ENCODE measurements at places on chromosomes 7 and 10. TPM values are rescaled to one million over a fixed set of nuclear protein-coding genes. Genes with fewer than 3 reads are reported as not detected.

CALHM2 gene
- 42.8 TPM for total RNA-seq

RHOBTB1 gene
- total RNA-seq: 1.1 TPM

DNA sequence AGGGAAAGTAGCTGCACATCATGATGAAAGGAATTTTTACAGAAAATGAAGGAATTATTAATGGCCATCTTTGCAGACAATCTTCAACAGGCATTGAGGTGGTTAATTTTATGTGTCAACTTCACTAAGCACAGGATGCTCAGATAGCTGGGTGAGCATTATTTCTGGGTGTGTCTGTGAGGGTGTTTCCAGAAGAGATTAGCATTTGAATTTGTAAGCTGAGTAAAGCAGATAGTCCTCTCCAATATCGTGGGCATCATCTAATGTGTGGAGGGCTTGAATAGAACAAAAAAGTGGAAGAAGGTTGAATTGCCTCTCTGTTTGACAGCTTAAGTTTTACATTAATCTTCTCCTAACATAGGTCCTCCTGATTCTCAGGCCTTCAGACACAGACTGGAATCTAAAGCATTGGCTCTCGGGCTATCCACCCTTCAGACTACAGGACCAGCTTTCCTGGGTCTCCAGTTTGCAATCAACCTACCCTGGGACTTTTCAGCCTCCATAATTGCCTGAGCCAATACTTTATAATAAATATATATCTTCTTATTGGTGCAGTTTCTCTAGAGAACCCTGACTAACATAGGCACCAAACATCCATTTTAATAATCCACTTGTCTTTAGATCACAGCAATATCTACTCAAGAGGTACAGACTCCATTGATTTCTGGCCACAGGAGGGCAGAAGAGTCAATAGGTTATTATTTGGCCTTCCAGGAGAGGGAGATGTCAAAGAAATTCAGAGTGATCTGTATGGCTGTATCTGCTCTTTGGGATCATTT lies 10.5 kb upstream of the CRPPA start:
- DNase-seq: peak; percentile 46
- no peaks in the 10 kb centered on the region for H3K4me1 ChIP-seq
- H3K27ac ChIP-seq: no peak overlapping the region
- H3K4me3 ChIP-seq: no peak overlapping the region
- no peaks in the 10 kb centered on the region for H3K36me3 ChIP-seq
- H3K27me3 ChIP-seq: no peaks in the 10 kb centered on the region

- H3K4me3 ChIP-seq: no peak within 1 kb of the TSS
- no peaks in the 10 kb centered on the region for H3K27me3 ChIP-seq
- no peaks in the 10 kb centered on the region for H3K4me1 ChIP-seq
- H3K27ac ChIP-seq: no peak within 1 kb of the TSS
- H3K36me3 ChIP-seq: no peaks in the 10 kb centered on the region
- no peak for DNase-seq
These were observed at the start of gene CRYGN for GRCh38 chr7:151439855-151440798. CRYGN (minus strand) TSS chr7:151440141; CDS start chr7:151439917, 224 bp downstream.

SPDYE9 gene
- not detected for total RNA-seq

EPHB6 gene
- total RNA-seq: 69.6 TPM

DNA sequence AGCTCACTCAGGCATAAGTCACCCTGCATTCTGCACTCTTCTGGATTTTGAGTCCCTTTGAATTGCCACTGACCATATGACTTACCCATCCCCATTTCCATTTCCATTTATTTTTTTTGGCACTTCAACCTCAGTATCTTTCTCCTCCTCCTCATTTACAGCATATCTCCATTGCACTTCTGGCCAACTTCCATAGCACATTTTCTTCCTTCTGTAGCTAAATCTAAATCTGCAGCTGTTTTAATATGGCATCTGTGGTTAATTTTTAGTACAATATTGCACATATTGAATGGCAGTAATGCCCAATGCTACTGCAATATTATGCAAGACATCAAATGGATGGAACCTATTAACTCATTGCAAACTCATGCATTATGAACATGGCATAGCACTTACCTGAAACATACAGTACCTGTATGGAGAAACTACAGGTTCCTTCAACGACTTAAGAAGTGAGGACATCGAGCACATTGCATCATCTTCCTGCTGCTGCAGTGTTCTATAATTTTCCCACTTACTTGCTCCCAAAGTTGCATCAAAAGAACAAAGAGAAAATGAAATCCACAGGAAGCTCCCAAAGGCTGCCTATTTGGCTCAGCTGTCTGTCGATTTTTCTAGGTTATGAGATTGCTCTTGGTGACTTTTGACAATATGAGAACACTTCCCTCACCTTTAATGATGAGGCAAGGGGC lies 55.7 kb downstream of the LRRTM3 start:
- H3K4me3 ChIP-seq: no peak overlapping the region
- no peak for DNase-seq
- no peak overlapping the region for H3K27ac ChIP-seq
- H3K27me3 ChIP-seq: no peaks in the 10 kb centered on the region

DNA sequence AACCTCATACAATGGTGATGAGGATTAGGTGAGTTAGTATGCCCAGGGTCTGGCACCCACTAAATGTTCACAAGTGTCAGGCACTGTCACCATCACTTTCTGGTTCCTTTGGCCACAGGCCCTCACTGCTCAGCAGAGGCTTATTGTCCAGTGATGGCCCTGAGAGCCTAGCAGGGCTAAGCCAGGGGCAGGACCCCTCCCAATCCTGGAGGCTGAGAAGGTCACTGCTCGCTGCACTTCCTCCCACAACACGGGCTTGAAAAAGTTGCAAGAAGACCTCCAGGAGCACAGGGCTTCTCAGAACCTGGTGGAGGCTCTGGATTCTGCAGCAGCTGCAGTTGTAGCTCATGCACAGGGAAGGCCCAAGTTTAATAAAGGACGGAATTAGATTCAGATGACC lies 48.1 kb downstream of the DRGX start:
- H3K27me3 ChIP-seq: no peaks in the 10 kb centered on the region
- no peaks in the 10 kb centered on the region for H3K36me3 ChIP-seq
- H3K27ac ChIP-seq: no peak overlapping the region
- H3K4me1 ChIP-seq: no peaks in the 10 kb centered on the region
- H3K4me3 ChIP-seq: no peak overlapping the region

- no peak for DNase-seq
- peaks cover 26% of the 10 kb centered on the region for H3K36me3 ChIP-seq
- H3K4me3 ChIP-seq: no peak overlapping the region
- no peaks in the 10 kb centered on the region for H3K27me3 ChIP-seq
- H3K27ac ChIP-seq: peak overlapping the region; percentile 93
- peaks cover 38% of the 10 kb centered on the region for H3K4me1 ChIP-seq
These were observed 2.5 kb downstream of the PARP12 start for GRCh38 chr7:140060243-140060630.

PAXIP1 gene
- 17.5 TPM for total RNA-seq

TLX1 gene
- total RNA-seq: not detected

RNF133 gene
- total RNA-seq: not detected

LRRC4 gene
- 1.2 TPM for total RNA-seq

- H3K4me3 ChIP-seq: peak overlapping the region; percentile 73
- peak overlapping the region; percentile 52 for H3K27ac ChIP-seq
- peak; percentile 68 for DNase-seq
- peaks cover 45% of the 10 kb centered on the region for H3K27me3 ChIP-seq
- no peaks in the 10 kb centered on the region for H3K36me3 ChIP-seq
- H3K4me1 ChIP-seq: peaks cover 32% of the 10 kb centered on the region
These were observed 842 bp upstream of the SKIDA1 start for GRCh38 chr10:21526188-21526859.

DNA sequence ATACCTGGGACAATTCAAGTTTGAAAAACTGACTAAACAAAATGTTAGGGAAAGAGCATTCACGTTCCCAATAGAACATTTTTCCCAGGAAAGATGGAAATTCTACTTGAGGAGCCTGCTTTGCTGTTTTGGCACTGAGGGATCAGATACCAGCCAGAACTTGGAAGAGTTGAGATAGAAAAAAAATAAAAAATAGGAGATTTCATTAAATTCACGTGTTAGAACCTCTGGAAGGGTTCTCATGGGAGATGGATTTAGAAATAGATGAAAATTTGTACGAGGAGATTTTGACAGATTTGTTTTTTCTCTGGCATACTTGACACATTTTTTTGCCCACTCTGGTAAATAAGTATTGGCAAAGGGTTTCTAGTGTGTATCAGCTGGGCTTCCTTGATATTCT lies 63.7 kb downstream of the CELF2 start:
- H3K36me3 ChIP-seq: no peaks in the 10 kb centered on the region
- no peak for DNase-seq
- H3K27ac ChIP-seq: no peak overlapping the region
- no peak overlapping the region for H3K4me3 ChIP-seq
- H3K4me1 ChIP-seq: no peaks in the 10 kb centered on the region
- no peaks in the 10 kb centered on the region for H3K27me3 ChIP-seq
